ENCODE measurements at places on chromosomes 3 and 15.
A peak's percentile ranks its signal among the peaks of the same experiment; 100 is the strongest.

DNA sequence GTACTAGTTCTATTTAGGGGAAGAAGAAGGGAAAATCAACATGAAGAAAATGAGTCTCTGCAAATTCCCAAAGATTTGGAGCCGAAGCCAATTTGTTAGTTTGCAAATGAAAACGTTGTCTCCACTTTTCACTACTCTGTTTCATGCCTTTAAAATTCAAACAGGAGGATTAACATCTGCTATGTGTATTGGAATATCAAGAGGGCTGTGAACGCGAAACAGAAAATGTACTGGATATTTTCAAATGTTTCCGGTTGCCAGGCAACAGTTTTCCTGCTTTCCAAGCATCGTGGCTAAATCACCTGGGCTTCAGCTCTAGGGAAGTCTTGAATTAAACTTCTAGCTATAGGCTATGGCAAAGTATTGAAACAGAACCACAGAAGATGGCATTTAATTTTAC is 172.8 kb downstream of the KCNMB2 start:
- no peak for DNase-seq

GRCh38 chr3:49199239-49199899 is 28.0 kb downstream of the KLHDC8B start:
- DNase-seq = peak; percentile 61

DNA sequence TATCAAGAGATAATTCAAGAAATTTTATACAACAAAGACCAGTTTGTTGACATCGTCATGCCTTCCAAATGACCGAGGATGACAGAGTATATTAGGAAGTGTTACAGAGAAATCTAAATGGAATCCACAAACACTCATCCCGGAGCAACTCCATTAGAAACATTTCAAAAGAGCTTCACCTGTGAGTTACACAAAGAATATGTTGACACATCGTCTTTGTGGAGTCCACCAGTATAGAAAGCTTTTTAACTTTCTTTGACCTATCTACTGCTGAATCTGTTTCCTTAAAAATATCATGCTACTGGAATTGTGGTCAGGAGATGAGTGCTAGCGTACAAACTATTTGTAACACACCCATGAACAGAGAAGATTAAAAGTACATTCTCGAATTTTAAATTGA is 130.4 kb downstream of the SUCLG2 start:
- DNase-seq = no peak

- DNase-seq = no peak
These were observed 85.8 kb upstream of the SATB1 start for GRCh38 chr3:18510947-18511346.

DNA sequence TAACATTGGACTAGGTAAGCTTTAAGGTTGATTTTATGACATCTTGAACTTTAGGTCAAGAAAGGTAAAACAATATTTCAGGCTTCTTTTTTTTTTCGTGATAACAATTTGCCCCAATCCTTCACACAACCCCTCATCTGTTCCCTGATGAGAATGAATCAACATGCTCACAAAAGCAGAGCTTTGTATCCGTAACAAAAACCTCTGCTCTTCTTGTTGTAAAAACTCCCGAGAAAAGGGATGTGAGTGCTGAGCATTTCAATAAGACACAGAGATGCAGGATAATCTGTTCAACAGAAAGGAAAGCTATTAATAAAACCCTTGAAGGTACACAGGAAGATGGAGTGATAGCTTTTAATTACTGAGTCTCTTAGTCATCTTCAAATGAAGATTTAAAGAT is 94.3 kb downstream of the RAD18 start:
- DNase-seq = no peak

- peak; percentile 59 for DNase-seq
These were observed 326.8 kb upstream of the SOX2 start for GRCh38 chr3:181384970-181385369.

Data from A673 (cell line).